MM.1S (cell line): ENCODE measurements at places on chromosomes 3 and 15.

GRCh38 chr3:124260206-124260915 lies 268.4 kb upstream of the ROPN1 start:
- DNase-seq, result no peak

GRCh38 chr15:28096411-28096669 lies 2.8 kb downstream of the OCA2 start:
- DNase-seq, result no peak

DNA sequence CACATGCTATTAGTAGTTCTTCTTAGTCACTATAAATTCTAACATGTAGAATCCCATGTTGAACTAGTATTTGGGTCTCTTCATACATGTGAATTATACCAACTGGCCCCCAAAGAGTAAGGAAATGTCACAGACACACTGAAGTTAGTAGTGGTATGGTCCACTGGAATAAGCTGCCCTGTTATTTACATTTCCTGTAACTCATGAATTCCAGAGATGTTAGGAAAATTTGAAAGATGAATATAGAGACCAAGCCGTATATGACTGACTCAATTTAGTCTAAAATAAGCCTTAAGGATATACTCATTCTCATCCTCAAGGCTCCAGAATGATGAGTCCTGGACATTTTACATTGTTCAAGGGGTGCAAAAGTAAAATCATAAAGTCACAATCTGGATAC lies 81.2 kb downstream of the FBXL22 start:
- DNase-seq, result no peak

DNA sequence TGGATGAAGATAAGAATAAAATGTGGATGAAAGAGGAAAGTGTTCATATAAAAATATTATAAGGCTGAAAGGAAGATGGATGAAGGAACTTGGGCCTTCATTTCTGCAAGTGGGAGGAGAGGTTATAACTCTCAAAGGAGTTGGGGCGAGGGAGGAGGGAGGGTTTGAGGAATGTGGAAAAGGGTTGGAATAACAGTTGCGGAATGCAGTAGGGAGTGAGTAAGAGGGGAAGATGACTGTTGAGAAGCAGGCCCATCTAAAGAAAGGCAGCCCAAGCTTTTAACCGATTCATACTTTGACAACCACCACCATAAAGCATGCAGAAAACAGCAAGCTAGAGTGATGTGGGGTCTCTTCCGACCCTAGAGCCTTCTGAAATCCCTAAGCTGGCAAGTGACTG lies 8.3 kb upstream of the TM4SF4 start:
- DNase-seq, result no peak

DNA sequence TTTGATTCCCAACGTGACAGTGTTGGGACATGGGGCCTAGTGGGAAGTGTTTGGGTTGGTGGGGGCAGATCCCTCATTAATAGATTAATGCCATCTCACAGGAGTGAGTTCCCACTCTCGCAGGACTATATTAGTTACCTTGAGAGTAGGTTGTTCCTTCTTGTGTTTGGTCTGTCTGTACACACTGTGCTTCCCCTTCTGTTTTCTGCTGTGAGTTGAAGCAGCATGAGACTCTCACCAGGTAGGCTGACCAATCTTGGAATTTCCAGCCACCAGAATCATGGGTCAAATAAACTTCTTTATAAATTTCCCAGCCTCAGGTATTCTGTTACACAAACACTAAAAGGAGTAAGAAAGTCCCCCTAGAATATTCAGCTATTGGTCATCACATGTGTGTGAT lies 145.4 kb downstream of the ERC2 start:
- DNase-seq, result no peak
